NCI-H2227 treated with DMSO at 0.1 percent for 48 hours (cell line): ENCODE measurements at places on chromosomes 5 and 9.

GRCh38 chr5:6377582-6377904 is 804 bp downstream of the MED10 start:
- no peak for DNase-seq

GRCh38 chr9:23784962-23785361 is 41.1 kb downstream of the ELAVL2 start:
- DNase-seq = no peak

GRCh38 chr9:129240581-129241211 is 62.6 kb upstream of the IER5L start:
- no peak for DNase-seq

GRCh38 chr5:140342287-140342686 is 4.1 kb downstream of the HBEGF start:
- DNase-seq = no peak

DNA sequence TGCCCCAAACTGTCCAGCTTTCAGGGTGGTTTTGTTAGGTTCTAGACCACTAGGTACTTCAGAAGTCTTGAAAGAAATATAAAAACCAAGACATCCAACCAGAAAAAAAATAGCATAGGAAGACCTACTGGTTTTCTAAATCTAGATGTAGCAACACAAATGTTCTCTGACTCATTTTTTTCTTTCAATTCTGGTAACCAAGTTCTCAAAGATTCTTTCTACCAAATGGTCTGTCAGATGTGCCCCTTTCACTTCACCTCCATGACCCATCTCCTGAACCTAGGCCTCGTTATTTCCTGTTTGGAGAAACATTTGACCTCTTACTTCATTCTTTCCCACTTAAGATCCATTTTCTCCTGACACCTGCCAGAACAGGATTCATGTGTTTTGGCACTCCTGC is 355.3 kb downstream of the KIAA0825 start:
- no peak for DNase-seq

DNA sequence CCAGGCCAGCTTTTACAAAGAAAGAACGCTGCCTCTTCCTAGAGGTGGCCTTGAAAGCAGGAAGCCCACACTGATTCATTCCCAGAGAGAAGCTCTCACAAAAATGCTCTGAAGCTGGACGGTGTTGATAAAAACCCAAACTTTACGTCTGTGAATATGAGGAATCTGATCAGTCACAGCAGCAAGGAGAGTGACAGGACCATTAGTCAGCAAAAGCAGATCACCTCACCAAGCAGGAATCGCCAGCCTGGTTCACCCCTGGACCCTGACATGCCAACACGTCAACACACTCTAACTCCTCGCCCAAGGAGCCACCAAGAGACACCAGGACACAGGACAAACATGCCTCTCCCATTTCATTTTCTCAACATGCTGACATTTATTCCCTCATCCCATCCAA is 70.6 kb upstream of the ZNF622 start:
- DNase-seq = no peak

DNA sequence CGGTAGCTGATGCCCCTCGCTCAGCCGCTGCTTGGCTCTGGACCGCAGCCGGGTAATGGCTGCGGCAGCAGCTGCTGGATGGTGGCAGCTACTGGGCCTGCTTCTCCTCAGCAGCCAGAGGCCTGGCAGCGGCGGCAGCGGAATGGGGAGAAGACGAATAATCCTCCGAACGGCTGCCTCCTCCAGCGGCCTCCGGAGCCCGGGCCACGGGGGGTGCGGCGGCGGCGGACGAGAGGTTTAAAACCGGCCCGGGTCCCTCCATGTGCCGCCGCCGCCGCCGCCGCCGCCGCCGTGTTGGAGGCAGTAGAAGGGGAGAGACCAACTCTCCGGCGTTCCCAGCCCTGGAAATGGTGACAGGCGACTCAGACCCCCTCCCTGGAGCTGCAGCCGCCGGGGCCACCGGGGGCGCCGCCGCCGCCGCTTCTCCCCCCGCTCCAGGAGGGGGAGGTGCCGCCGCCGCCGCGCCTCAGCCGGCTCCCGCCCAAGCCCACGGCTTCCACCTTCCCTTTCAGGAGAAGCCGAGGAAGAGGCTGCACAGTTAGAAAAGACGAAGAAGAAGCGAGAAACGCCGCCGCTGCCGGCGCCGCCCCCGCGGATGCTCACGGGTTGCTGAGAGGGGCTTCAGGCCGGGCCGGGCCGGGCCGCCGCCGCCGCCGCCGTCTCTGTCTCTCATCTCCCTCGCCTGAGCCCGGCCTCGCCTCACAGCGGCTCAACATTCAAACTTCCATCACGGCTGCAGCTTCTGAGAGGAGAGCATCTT is 118.4 kb upstream of the PRSS3 start:
- DNase-seq = peak; percentile 57

DNA sequence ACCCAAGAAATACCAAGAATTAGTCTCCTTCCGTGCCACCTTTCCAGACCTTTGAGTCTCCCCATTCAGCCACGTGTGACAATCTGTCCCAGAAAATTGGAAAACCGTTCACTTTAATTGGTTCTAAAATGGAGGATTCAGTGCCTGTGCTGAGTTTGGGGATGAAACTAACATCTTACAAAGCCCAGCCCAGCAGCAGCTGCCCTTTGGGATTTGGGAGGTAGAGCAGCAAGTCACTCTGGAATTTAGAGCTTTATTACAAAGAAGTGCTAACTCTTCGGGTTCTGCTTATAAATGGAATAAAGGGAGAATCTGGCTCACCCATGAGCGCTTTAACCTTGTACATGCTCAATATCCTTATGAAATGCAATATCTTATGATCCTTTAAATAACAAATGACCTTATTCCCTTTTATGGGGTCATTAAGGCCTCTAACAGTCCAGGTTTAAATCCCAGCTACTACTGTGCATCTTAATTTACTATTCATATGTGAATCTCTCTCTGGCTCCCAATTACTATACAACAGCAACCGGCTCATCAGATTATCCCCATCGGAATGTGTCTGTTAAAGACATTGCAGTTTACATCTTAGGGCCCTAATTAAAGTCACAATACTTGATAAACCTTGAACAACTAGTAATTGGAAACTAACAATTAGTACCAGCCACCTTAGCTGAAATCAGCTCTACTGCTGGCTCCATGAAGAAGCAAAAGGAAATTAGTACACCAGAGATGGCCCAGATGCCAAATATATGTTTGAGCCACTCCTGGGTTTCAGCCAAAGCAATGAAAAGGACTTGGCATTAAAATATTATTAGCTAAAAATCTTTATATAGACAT is 271.8 kb upstream of the SMARCA2 start:
- DNase-seq = no peak

- DNase-seq = no peak
Observed at GRCh38 chr5:144247131-144247530, 76.5 kb downstream of the KCTD16 start.

GRCh38 chr9:104977168-104977567 is 49.2 kb upstream of the ABCA1 start:
- no peak for DNase-seq

- no peak for DNase-seq
Observed at GRCh38 chr9:134594078-134594941, 47.3 kb upstream of the COL5A1 start.

- DNase-seq = no peak
Observed at GRCh38 chr9:77783518-77783917, 135.4 kb upstream of the GNA14 start.

GRCh38 chr5:103264508-103264907 is 5.9 kb downstream of the MACIR start:
- no peak for DNase-seq

DNA sequence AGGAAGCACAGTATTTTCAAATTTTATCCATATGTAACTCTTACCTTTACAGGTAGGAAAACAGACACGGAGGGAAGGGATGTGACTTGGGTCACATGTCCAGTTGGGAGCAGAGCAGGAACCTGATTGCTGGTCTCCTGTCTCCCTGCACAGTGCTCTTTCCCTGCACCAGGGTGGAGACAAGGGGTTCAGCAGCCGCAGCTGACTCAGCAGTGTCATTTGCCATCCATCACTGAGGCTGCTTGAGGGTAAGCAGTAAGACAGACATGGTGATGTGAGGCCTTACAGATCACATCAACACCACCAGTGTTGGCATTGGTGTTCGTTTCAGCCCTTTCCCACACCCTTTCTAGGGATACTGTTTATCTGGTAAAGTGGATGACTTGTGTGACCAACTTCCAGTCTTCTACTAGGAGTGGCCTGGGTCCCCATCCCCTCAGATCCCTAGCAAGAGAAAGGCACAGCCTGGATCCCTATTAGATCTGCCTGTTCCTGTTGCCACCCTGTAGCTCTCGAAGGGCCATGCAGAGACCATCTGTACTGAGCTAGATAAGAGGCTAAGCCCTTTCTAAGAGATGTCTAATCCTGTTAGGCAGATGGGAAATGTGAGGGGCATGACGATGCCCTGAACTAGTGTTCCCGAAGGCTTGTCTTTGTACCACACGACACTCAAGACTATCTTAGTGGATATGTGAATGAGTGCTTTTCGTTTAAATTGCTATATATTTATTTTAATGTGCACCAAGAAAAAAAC is 29.1 kb downstream of the FRMPD1 start:
- DNase-seq = no peak

GRCh38 chr9:89536145-89536574 is 38.2 kb upstream of the SEMA4D start:
- DNase-seq = no peak
